ENCODE measurements at places on chromosomes 2 and 18.

GRCh38 chr2:58030771-58031170 is 15.8 kb upstream of the VRK2 start:
- no peak for DNase-seq

- DNase-seq: no peak
These were observed 31.3 kb upstream of the TMEM247 start for GRCh38 chr2:46448111-46448510.

DNA sequence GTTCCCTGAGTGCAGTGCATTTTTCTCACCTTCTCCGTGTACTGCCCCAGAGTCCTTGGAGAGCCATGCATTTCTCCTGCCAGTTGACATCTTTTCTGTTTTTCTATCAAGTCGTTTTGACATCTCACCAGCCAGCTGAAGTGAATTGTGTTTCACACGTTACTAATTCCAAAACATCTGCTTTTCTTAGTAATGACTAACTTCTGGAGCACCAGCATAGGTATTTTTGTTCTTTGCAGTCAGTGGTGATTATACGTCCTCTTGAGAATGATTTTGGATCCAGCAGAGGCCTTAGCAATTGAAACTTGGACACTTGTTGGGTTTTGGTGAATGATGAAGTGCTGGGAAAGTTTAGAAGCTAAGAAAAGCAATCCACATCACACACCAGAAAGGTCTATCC is 112.5 kb downstream of the PIK3C3 start:
- no peak for DNase-seq

DNA sequence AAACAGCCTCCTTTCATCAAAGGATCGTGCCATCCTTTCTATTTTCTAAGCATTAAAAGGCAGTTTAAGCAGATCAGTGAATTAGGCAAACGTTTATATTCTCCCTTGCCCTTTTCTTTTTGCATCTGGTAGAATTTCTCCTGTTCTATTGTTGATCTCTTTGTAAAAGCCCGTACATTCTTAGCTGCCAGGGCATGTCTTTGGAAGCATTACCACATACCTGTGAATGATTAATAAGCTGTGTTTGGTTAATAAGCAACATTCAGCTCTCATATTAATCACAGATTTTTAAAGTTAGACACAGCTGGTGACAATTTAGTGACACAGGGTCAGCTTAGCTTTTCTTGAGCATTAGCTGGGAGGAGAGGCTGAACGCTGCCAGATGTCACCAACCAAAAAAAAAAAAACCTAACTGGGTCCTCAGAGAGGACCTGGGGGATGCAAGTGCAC is 33.8 kb upstream of the CYP1B1 start:
- DNase-seq: no peak

GRCh38 chr2:18299423-18300212 is 260.8 kb downstream of the RDH14 start:
- no peak for DNase-seq
